ENCODE measurements at places on chromosomes 7 and 10. TPM values are rescaled to one million over a fixed set of nuclear protein-coding genes. Genes with fewer than 3 reads are reported as not detected.

GRCh38 chr7:121000081-121000983, 11.8 kb downstream of the CPED1 start:
- no peak overlapping the region for H3K4me3 ChIP-seq
- H3K27ac ChIP-seq, result no peak overlapping the region
- peaks cover 20% of the 10 kb centered on the region for H3K4me1 ChIP-seq
- no peaks in the 10 kb centered on the region for H3K36me3 ChIP-seq
- no peak for DNase-seq
- peaks cover 3% of the 10 kb centered on the region for H3K27me3 ChIP-seq

GRCh38 chr10:99924451-99925255, 85.1 kb downstream of the DNMBP start:
- H3K4me1 ChIP-seq, result peaks cover 11% of the 10 kb centered on the region
- H3K27ac ChIP-seq, result no peak overlapping the region
- H3K36me3 ChIP-seq, result no peaks in the 10 kb centered on the region
- no peaks in the 10 kb centered on the region for H3K27me3 ChIP-seq

The ZMIZ2 gene
- total RNA-seq, result 86.5 TPM

- peak overlapping the region; percentile 38 for H3K4me3 ChIP-seq
- peaks cover 51% of the 10 kb centered on the region for H3K4me1 ChIP-seq
- DNase-seq, result no peak
Observed at GRCh38 chr7:139738101-139738489, 39.7 kb downstream of the HIPK2 start.

The SKIDA1 gene
- 0.10 TPM for total RNA-seq

The AKR1D1 gene
- not detected for total RNA-seq

DNA sequence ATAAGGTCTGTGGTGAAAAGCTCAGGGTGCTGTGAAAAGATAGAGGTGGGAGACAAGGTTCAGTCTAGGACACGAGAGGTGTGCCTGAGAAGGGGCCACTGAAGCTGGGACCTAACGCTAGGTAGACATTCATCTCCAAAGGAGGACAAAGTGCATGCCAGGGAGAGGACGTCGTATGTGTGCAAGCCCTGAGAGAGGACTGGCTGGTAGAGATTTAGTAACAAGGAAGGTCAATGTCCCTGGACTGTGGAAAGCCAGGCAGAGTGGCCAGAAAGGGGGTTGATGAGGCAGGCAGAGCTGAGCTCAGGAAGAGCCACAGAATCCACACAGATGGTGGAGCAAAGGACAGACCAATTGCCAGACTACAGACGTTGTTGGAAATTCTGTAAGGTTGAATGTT, 817.6 kb downstream of the CCSER2 start:
- H3K27me3 ChIP-seq, result no peaks in the 10 kb centered on the region
- H3K4me1 ChIP-seq, result no peaks in the 10 kb centered on the region
- no peak for DNase-seq
- H3K4me3 ChIP-seq, result no peak overlapping the region

The ELAPOR2 gene
- 3.9 TPM for total RNA-seq

The COL28A1 gene
- not detected for total RNA-seq

The SPDYE1 gene
- not detected for total RNA-seq

- no peak for DNase-seq
- no peak overlapping the region for H3K4me3 ChIP-seq
- no peaks in the 10 kb centered on the region for H3K4me1 ChIP-seq
- no peaks in the 10 kb centered on the region for H3K27me3 ChIP-seq
- H3K36me3 ChIP-seq, result no peaks in the 10 kb centered on the region
Observed at GRCh38 chr7:69190763-69191162, 407.5 kb upstream of the AUTS2 start.

- H3K4me3 ChIP-seq, result peak overlapping the region; percentile 66
- DNase-seq, result peak; percentile 76
- H3K36me3 ChIP-seq, result peaks cover 22% of the 10 kb centered on the region
- peak overlapping the region; percentile 99 for H3K27ac ChIP-seq
Observed at GRCh38 chr7:142807855-142808460, 37.2 kb downstream of the PRSS2 start.

The OR6B1 gene
- not detected for total RNA-seq

GRCh38 chr7:95421847-95422444, 12.9 kb downstream of the PON2 start:
- no peaks in the 10 kb centered on the region for H3K27me3 ChIP-seq
- no peaks in the 10 kb centered on the region for H3K4me1 ChIP-seq
- H3K4me3 ChIP-seq, result no peak overlapping the region

DNA sequence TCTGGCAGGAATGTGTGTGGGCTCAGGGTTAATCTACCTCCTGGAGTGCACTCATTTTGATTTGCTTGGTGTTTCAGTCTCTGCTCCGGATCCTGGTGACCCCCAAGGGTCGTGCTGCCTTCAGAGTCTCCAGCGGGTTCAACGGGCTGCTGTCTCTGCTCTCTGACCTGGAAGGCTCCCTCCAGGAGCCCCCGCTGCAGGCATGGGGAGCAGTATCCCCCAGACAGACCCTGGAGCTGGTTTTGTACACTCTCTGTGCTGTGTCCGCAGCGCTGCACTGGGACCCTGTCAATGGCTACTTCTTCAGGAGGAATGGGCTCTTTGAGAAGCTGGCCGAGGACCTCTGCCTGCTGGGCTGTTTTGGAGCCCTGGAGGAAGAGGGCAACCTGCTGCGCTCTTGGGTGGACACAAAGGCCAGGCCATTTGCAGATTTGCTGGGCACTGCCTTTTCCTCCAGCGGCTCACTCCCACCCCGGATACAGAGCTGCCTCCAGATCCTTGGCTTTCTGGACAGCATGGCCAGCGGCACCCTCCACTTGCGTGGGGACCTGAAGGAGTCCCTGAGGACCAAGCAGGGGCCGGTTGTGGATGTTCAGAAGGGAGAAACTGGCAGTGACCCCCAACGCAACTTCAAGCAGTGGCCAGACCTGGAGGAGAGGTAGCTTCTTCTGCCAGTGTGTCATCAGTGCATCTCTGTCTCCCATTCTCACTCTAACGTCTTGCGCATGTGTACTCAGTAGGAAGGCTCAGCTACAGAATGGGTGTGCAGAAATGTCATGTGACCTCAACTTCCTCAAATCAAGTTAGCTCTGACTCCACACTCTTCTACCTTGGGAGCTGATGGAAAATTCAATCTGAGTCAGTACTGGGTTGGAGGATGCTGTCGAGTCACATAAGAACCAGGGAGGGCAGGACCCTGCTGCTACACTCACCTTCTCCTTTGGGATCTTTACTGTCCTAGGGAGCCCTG, 58.5 kb downstream of the WDFY4 start:
- no peak for DNase-seq
- no peaks in the 10 kb centered on the region for H3K4me1 ChIP-seq
- no peak overlapping the region for H3K27ac ChIP-seq
- H3K4me3 ChIP-seq, result no peak overlapping the region

The CEP55 gene
- 64.4 TPM for total RNA-seq

The HMX2 gene
- total RNA-seq, result 0.62 TPM

The ZNF479 gene
- total RNA-seq, result not detected

GRCh38 chr10:132168571-132169030, 18.1 kb upstream of the DPYSL4 start:
- H3K27me3 ChIP-seq, result no peaks in the 10 kb centered on the region
- no peak overlapping the region for H3K27ac ChIP-seq
- H3K4me1 ChIP-seq, result peaks cover 10% of the 10 kb centered on the region
- DNase-seq, result no peak
- no peak overlapping the region for H3K4me3 ChIP-seq

The CYP2C8 gene
- total RNA-seq, result not detected

- H3K4me1 ChIP-seq, result no peaks in the 10 kb centered on the region
- no peak within 1 kb of the TSS for H3K4me3 ChIP-seq
- no peaks in the 10 kb centered on the region for H3K36me3 ChIP-seq
- no peak for DNase-seq
- H3K27ac ChIP-seq, result no peak within 1 kb of the TSS
Observed at GRCh38 chr7:93906267-93906666, at the start of gene GNGT1. GNGT1 (plus strand) TSS chr7:93906567; CDS start chr7:93906747, 180 bp downstream.

The MYO1G gene
- 391 TPM for total RNA-seq

The POU6F2 gene
- not detected for total RNA-seq

- no peaks in the 10 kb centered on the region for H3K36me3 ChIP-seq
- H3K27ac ChIP-seq, result no peak overlapping the region
- H3K4me1 ChIP-seq, result no peaks in the 10 kb centered on the region
- no peak overlapping the region for H3K4me3 ChIP-seq
Observed at GRCh38 chr10:70693619-70694335, 21.5 kb downstream of the ADAMTS14 start.

DNA sequence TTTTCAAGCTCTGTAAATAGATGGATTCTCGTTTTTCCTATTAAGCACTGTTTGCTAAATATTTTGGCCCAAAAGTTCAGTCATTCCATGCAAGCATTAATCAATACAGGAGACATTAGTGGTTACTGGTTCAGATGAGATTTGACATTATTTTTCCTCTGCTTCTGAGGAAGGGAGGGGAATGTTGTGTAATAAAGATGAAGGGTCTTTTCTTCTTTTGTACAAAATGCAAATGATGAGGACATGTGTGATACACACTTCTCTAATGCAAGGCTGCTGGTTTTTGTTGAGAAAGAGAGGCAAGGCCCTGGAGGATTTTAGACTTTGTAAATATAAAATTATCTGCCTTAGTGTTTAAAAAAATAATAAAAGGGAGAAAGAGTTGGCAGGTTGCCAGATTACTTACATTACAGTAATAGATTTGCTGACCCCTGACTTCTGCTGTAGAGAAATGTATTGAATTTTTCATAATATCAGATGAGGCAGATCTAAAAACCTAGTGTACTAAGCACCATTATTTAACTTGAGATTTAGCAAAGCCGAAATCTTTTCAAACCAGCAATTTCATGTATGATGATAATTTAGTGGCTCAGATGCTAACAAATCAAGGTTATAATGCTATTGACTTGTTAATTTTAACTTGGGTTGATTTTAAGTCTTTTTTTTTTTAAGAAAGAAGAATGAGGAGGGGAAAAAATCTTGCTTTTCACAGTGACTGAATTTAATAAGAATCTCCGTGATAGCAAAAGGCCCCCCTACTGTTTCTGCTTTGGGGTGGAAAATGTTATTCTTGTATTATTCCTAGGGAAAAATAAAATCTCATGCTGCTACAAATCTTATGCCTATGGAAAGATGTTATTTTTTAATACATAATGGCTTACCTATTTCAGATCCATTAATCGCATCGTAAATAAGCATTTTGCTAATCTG, 180.1 kb downstream of the ARID5B start:
- DNase-seq, result no peak
- H3K4me1 ChIP-seq, result peaks cover 87% of the 10 kb centered on the region
- H3K4me3 ChIP-seq, result peak overlapping the region; percentile 41

GRCh38 chr10:70799124-70799523, 13.9 kb upstream of the TBATA start:
- no peaks in the 10 kb centered on the region for H3K4me1 ChIP-seq
- no peak overlapping the region for H3K4me3 ChIP-seq
- peaks cover 10% of the 10 kb centered on the region for H3K27me3 ChIP-seq

DNA sequence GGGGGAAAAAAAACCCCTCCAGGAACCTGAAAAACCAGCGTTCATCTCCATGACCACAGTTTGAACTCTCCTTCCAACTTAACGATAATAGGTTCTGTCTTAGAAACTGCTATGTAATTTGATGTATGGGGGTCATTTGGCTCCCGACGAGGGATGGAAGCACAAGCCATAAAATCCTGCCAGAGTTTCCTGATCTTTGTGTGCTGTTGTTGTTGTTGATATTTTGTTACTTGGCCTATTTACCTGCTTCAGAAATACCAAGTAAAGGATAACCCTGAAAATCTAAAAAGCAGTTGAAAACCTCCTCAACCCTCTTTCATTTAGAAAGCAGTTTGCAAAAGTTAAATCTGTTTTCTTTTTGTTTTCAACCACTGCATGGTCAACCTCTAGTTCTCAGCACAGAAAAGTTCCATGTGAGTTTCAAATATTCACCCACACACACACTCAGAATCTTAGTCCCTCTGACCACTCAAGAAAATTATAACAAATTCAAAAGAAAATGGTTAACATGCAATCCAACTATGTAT, 9.3 kb upstream of the HOXA2 start:
- H3K36me3 ChIP-seq, result peaks cover 1% of the 10 kb centered on the region
- DNase-seq, result no peak
- H3K4me3 ChIP-seq, result no peak overlapping the region

The SLC16A9 gene
- 0.86 TPM for total RNA-seq

- no peak within 1 kb of the TSS for H3K27ac ChIP-seq
- no peak for DNase-seq
- H3K27me3 ChIP-seq, result peaks cover 44% of the 10 kb centered on the region
- H3K36me3 ChIP-seq, result no peaks in the 10 kb centered on the region
- peaks cover 1% of the 10 kb centered on the region for H3K4me1 ChIP-seq
- no peak within 1 kb of the TSS for H3K4me3 ChIP-seq
Observed at GRCh38 chr10:120456626-120457430, at the start of gene PLPP4. PLPP4 (plus strand) TSS chr10:120457227; CDS start chr10:120457306, 79 bp downstream.

Data from activated naive CD4-positive, alpha-beta T cell treated with anti-CD3 and anti-CD28 coated beads for 36 hours (primary cell).